Heart left ventricle (tissue), 16 donors: ENCODE measurements at places on chromosomes 11 and 22. TPM values are rescaled to one million over a fixed set of nuclear protein-coding genes. Genes with fewer than 3 reads are reported as not detected.

- no peak for DNase-seq
Measured at GRCh38 chr11:38788561-38788960, 2190.5 kb upstream of the RAG2 start.

DNA sequence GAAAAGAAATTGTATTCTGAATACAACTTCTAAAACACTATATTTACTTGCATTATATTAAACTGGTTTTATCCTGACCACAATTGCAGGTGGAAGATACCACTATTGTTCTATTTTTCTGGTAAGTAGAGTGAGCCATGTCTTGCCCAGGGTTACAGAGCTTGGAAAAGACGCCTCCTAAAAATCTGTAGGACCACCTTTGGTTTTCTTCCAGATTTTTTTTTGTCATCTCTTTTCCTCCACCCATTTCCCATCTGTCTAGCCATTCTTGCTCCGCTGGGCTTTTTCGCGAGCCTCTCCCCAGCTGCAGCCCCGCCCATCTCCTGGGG, 294 bp upstream of the MTMR3 start:
- DNase-seq = no peak

DNA sequence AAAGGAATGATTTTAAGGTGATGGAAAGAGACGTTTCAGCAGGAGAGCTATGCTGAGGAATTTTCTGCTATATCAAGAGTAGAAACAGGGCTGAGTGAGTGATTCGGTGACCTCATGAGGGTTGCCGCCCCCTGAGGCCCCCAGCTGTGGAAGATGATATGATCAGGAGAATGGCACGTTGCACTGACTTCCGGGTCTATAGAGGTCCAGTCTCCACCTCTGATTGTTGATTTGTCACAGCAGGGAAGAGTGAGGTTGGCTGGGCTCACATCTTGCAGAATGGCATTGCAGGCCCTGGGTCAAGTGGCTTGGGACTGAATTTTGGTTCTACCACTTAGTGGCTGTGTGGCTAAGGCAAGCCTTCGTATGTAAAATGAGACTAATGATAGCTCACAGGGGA, 205.1 kb downstream of the SNX19 start:
- no peak for DNase-seq

- DNase-seq = no peak
Measured at GRCh38 chr11:71402878-71403277, 45.3 kb downstream of the DHCR7 start.

DNA sequence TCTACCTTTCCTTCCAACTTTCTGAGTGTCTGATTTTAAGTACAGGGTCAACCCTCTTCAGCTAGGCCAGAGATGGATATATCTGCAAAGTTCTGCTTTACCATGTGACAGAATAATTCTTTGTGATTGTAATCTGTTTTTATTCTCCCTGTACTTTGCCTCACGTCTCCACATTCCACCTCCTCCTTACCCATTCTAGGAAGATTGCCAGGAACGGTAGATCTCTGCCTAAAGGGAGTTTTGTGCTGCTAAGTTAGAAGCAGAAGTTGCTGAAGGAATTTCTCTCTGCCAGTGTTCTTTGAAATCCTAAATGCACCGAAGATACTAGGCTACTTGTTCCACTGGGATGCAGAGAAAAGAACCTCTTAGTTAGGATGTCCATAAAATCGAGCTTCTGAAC, 20.7 kb upstream of the FAM181B start:
- DNase-seq = no peak

DNA sequence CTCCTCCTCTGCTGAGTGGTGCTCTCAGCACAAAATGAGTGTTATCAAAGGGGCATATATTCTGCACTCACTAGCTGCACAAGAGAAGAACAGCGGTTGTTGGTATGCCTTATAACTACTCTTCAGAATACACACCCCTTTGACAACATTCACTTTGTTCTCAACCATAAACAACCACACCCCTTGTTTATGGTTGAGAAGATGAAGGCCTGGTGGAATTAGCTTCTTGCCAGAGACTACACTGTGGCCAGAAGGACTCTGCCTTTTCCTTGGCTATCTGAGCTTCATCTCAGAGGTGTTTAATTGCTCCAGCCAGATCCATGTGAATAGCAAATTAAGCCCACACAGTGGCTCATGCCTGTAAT, 45.0 kb upstream of the CLDN5 start:
- no peak for DNase-seq

DNA sequence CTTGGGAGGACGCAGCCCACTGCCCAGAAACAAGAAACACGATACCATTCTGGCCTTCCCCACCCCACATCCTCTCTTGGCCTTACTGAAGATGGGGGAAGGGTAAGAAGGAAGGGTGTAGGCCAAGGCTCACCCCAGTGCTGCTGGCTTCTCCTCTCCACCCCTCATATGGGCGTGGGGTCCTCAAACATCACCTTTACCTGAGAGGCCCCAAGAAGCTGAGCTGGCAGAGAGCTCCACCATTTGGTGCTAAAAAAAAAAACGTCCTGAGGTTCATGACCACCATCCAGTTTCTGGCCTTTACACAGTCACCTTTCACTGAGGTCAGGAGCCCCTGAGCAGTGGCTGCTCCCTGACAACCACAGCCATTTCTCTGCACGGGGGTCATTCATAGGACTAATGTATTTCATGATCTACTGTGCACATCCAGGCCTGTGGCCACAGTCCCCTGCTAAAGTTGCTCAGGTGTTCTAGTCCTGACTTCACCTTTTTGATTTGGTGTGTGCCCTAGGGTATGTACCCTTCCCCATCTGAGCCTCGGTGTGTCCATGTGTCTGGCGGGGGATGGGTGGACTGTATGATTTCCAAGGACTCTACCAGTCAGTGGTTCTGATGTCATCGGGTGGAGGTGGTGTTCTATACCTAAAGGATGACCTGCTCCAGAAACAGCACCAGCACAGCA, 15.1 kb downstream of the RHOG start:
- no peak for DNase-seq

GRCh38 chr11:105489446-105489845, 120.4 kb upstream of the GRIA4 start:
- no peak for DNase-seq

DNA sequence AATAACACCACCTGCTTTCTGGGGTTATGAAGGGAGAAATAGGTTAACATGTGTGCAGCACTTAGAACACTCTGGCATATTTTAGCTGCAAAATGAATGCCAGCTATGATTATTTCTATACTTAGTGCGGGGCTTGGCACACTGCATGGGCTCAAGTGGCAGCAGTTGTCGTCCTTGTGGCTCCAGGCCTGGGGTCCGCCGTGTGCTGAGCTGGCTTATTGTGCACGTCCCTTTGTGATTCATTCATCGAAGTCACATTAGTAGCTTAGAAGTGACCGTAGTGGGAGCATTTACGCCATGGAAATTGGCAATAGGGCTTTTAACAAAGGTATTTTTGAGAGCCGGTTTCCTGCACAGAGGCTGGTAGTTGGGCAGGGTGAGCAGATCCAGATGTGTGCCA, 4.2 kb downstream of the RASD2 start:
- DNase-seq = no peak

DNA sequence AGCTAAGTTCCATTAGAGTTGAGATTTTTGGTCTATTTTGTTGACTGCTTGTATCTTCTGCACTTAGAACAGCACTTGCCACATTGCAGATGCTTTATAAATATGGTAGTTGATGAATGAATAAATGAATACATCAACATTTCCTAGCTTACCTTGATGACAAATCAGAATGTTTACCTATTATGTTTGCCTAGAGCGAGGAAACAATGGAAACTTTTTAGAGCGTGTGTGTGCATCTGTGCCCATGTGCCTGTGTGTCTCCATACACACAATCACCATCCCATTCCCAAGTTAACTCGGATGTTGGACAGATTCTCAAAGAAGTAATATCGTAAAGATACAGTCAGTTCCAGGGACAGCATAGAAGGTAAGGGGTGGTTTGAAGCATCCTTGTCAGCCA, 139.1 kb downstream of the DBX1 start:
- DNase-seq = no peak

GRCh38 chr11:71976551-71976950, 22.2 kb upstream of the IL18BP start:
- no peak for DNase-seq

DNA sequence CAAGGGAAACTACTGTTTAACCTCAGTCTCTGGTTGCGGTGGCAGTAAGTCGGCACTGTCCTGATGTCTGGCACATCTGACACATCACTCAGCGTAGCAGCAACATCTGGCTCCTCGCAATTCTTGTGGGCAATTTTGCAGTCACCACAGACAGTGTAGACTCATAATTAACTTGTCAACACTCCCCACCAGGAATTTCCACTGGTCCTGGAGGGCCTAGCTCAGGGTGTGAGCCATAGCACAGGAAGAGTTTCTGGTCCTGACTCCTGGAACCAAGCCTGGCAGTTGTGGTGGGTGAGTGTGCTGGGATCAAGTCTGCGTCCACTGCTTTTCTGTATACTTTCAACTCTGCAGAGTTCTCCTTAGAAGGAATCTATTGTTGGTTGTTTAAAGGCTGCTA, 209.7 kb downstream of the SNX19 start:
- no peak for DNase-seq

GRCh38 chr22:50674606-50675552, 2.3 kb downstream of the SHANK3 start:
- DNase-seq = no peak

- no peak for DNase-seq
Measured at GRCh38 chr11:106446955-106447354, 369.5 kb downstream of the AASDHPPT start.

- DNase-seq = no peak
Measured at GRCh38 chr11:130511765-130512164, 63.3 kb downstream of the ADAMTS15 start.

DNA sequence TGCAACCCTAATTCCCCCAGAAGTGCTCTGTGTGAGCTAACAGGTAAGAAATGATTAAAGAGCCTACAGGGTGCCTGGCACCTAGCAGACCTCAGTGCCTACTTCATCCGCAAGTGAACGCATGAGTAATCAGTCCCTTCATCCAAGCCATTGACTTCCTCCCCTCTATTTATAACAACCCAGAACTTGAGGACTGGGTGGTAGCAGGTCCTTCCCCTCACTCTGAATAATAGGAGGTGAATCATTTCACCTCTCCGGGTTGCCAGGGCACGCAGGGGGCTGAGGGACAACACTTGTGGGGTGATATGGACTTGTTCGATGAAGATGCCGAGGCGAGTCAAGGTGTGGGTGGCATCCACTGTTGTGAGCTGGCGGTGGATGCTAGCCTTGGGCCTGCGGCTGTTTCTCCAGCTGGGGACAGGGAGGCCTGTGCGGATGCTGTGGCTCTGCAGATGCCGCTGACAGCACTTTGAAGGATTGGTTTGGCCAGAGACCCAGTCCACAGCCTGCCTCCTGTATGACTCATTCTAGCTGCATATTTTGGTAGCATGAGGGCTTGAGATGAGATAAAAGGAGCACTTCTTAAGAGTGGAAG, 11.7 kb upstream of the SORL1-AS1 start:
- peak; percentile 78 for DNase-seq

DNA sequence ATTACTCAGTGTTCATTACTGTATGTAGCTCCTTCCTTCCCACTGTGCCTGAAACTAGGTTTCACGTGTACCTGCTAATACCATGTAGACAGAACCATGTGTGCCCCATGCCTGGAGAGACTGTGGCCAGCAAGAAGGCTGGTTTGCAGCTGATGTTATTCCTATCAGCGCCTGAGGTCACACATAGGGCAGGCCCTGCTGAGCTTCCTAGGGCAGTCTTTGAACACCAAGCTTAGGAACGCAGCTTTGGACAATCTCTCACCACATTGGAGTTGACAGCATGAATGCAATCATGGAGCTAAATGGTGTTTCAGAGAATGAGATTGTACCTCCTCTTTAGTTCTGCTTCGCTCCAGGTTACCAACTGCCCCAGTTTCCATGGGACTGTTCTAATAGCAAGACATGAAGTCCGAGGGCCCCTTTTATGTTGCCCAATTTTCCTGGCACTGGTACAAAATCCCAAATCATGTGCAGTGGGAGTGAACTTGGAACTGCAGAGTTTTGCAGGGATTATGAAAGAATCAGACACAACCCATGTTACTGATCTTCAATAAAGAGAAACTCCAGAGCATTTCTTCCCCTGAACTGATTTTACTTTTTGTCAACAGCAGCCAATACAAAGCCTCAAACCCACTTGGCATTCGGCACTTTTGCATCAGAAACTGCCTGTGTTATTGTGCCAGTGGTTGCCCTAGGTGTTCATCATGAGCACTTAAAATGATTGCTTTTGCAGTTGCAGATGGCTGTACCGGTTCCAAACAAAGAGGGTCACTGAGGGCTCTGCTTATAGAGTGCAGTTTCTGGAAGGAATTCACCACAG, 154.2 kb upstream of the TTC12 start:
- DNase-seq = no peak

DNA sequence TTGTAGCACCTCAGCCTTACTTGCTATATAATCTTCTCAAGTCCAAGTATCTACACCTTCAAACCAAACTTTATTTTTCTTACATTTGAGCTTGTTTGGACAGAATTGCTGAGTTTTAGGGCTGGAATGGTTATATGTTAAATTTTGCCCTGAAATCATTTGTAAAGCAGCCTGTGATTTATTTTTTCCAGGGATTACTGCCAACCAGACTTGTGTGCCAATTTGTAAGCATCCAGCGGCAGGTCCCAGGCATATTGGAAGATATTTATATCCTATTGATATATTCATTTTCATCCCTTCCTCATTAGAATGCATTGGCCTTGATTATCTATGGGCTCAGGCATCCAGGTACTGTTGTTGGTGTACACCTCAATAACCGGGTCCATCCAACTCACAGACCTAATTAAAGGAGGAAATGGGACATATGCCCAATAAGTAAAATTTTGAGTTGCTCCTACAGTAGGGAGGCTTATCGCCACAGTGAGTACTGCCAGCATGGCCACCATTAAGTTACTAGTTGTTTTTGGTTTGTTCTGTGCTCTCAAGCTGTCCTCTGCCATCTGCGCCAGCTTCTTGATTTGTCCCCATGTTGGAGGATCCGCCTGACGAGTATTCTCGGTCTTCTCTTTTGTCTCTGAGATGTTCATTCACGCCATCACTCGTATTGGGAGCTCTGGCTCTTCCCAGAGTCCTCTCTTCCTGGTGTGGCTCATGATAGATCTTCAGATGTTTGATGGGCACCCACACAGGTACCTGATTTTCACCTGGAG, 9.8 kb upstream of the DNAJB13 start:
- no peak for DNase-seq

DNA sequence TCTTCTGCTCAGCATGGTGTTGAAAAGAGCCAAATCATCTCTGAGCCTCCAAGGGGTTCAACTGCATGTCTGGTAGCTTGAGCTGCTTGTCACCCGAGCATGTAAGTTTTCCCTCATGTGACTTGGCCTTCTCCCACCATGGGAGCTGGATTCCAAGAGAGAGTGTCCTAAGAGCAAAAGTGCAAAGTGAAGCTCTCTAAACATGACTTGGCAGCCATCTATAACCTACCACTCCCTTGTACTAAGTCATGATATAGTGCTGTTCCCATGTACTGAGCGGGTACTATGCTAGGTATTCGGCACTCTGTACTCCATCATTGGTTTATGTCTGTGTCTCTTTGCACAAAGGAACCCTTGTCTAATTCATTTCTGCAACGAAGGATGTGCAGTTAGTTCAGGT, 19.1 kb downstream of the SEZ6L start:
- DNase-seq = no peak

The TENM4 gene
- 0.71 TPM for polyA plus RNA-seq

The SYT7 gene
- 13.0 TPM for polyA plus RNA-seq

The BTBD18 gene
- polyA plus RNA-seq = not detected

The SRSF8 gene
- polyA plus RNA-seq = 20.0 TPM

The WNT7B gene
- polyA plus RNA-seq = not detected

The HEPHL1 gene
- not detected for polyA plus RNA-seq

The CREB3L1 gene
- polyA plus RNA-seq = 30.9 TPM

The HBB gene
- 53.3 TPM for polyA plus RNA-seq

The CD44 gene
- 3.9 TPM for polyA plus RNA-seq
